Activated CD4-positive, alpha-beta T cell treated with anti-CD3 and anti-CD28 coated beads, Interleukin-2, amount 50 U/mL, for 4 hours (primary cell): ENCODE measurements at places on chromosomes 7 and 10.

- DNase-seq = peak; percentile 70
These were observed at the start of gene KCNIP2 for GRCh38 chr10:101843032-101844021. Gene KCNIP2, minus strand, starts transcription at chr10:101843800. Its CDS starts 232 bp downstream, at chr10:101843568.

DNA sequence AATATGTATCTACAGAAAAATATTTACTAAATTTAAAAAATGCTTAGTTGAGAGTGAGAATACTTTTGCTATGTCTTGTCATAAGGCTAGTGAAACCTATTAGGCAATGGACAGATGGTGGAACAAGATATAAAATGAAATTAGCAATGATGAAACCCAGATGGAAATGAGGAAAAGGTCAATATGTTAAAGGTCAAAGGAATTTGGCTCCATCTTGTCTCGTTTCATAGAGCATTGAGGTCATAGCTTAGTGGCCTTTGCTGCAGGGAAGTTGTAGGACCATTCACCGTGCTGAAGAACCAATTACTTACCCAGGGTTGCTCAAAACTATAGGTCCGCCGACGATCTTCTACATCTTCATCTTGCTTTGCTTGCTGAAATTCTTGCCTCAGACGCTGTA is 683.9 kb downstream of the PARD3 start:
- no peak for DNase-seq

GRCh38 chr7:17029150-17029549 is 147.4 kb upstream of the AGR3 start:
- no peak for DNase-seq

DNA sequence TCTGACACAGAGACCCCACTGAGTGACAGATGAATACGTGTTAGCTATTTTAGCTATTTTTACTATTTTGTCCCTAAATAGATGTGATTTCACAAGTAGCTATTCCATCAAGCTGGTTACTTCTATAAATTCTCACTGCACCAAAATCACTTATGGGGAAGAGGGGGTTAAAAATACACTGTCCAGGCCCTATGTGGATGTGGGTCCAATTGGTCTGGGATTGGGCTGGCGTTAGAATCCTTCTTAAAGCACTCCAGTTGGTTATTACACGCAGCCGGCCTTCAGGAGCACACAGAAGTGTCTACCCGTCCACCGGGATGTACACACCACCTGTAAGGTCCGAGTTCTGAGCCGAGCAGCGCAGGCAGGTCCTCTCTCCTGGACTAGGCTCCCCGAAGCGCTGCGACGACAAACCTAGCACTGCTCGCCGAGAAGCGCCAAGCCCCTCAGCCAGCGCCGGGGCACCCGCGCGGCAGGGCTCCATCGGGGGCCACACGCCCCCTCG is 222.3 kb upstream of the MKLN1 start:
- no peak for DNase-seq

GRCh38 chr10:11414314-11415038 is 197.0 kb downstream of the USP6NL start:
- no peak for DNase-seq

- no peak for DNase-seq
These were observed 34.2 kb downstream of the PDGFA start for GRCh38 chr7:485188-486081.

DNA sequence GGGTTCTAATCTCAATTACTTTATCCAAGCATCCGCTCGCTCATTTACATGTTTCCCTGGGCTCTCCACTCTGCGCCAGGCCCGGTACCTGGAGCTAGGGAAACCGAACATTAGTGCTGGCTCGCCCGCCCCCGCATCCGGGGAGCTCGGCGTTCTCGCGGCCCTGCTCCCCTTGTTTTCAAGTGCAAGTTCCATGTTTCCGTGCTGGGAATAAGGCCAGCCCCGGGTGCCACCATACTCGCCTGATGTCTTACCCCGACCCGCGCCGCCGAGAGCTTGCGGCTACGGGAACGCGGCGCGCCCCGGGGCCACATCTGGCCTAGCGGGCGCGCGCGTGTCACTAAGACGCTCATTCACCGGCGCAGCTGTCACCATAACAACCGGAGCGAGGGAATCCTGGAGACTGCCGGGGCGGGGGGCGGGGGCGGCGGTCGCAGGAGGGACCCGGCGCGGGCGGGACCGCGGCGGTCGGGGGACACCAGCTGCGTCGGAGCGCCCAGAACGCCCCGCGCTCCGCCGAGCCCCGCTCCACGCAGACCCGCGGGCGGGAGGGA is at the start of gene NEURL1:
TSS of gene NEURL1 (plus strand) at position 344 of the 554 bp plus-strand sequence. CDS start 683 bp downstream, outside the sequence.
- DNase-seq = peak; percentile 5

DNA sequence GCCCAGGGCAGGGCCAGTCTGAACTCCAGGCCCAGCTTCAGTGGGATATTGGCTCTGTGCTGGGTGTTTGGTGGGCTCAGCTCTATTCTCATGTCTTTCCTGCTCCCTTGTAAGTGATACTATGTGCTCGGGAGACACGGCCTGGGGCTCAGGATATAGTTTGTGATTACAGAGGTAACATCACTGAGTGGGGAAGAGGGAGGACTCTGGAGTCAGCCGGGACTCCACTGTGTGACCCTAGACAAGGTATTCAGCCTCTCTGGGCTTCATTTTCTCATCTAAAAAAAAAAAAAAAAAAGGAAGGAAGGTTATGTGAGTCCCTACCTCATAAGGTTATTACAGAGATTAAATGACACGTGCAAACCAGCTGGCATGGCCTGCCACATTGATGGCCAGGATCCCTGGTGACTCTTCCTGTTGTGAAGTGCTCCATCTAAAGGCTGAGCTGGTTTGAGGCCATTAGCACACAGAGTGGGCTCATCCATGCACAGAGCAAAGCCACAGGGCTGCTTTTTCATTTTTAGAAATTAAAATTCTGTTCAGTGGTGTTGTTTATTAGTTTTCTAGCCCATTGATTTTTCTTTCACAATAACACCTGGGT is 15.7 kb downstream of the SLC13A4 start:
- DNase-seq = no peak

DNA sequence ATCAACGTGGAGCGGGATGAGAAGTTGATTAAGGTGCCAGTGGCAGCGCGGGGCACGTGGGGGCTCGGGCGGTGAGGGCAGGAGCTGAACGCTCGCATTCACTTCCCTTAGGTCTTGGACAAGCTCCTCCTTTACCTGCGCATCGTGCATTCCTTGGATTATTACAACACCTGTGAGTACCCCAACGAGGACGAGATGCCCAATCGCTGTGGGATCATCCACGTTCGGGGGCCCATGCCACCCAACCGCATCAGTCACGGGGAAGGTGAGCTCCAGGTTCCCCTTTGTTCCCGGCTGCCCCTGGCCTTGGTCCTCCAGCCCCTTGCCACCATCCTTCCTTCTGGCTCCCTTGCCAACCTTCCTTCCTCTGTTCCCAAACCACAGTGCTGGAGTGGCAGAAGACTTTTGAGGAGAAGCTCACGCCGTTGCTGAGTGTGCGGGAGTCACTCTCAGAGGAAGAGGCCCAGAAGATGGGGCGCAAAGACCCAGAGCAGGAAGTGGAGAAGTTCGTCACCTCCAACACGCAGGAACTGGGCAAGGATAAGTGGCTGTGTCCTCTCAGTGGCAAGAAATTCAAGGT is 2.5 kb downstream of the UFSP1 start:
- no peak for DNase-seq

DNA sequence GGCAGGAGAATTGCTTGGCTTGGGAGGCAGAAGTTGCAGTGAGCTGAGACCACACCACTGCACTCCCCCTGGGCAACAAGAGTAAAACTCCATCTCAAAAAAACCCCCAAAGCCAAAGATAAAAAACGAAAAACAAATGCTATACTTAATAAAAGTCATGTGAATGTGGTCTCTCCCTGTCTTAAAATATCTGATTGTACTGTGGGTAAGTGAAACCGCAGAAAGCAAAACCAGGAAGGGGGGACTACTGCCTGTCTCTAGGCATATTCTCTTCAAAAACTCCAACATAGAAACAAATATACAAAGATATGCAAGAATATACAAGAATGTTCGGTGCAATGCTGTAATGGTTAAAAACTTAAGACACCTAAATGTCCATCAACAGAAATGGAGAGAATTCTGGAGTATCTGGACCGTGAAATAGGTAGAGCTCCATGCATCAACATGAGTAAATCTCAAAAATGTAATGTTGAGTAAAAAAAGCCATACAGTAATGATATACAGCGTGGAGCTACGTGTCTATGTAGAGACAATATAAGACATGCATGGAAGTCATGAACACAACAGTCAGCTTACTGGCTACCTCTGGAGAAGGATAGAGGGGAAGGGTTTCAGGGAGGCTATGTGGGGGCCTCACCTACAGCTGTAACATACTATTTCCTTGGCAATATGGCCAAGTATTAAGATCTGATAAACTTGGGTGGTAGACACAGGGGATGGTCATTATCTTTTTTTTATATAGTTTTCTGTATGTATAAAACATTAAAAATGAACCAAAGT is 2.1 kb downstream of the ZNF394 start:
- DNase-seq = no peak

GRCh38 chr10:112698133-112698817 is 251.3 kb downstream of the VTI1A start:
- no peak for DNase-seq

DNA sequence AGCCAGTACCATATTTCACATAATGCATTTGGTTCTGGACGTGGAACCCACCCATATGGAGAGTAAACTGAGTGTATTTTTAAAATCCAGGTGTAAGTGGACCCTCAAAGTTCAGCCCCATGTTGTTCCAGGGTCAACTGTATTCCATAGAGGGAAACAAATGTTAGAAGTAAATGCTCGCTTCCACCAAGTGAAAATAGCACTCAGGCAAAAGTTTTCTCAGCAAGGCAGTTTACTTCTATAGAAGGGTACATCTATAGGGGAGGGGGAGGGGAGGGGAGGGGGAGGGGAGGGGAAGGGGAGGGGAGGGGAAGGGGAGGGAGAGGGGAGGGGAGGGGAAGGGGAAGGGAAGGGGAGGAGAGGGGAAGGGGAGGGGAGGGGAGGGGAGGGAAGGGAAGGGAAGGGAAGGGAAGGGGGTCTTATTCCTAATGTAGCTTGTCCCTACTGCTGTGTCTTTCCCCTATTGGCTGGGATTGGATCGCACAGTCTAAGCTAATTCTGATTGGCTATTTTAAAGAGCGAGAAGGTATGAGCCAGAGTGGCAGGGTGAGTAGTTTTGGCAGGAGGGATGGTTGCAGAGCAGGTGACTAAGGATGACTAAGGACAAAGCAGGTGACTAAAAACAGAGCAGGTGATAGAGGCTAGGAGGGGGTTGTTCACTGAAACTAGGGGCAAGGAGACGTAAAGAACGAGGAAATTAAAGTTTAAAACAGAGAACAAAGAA is 29.1 kb downstream of the GARIN1A start:
- no peak for DNase-seq

DNA sequence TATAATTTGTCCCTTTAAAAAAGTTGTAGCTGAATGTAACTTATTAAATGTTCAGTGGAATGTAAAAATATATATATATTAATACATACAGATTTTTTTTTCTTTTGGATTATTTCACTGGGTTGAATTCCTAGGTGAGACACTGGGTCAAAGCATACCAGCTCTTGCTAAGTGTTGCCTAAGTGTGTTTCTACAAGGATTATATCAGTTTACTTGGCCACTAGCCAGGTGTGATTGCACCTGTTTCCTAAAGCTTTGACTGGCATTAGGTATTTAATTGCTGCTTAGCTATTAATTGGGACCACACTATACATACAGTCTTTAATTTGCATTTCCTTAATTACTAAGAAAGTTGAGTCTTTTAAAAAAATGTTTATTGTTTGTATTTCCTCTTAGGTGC is 5.5 kb upstream of the ELOVL3 start:
- no peak for DNase-seq

GRCh38 chr10:119367841-119368549 is 160.6 kb downstream of the GRK5 start:
- DNase-seq = no peak

DNA sequence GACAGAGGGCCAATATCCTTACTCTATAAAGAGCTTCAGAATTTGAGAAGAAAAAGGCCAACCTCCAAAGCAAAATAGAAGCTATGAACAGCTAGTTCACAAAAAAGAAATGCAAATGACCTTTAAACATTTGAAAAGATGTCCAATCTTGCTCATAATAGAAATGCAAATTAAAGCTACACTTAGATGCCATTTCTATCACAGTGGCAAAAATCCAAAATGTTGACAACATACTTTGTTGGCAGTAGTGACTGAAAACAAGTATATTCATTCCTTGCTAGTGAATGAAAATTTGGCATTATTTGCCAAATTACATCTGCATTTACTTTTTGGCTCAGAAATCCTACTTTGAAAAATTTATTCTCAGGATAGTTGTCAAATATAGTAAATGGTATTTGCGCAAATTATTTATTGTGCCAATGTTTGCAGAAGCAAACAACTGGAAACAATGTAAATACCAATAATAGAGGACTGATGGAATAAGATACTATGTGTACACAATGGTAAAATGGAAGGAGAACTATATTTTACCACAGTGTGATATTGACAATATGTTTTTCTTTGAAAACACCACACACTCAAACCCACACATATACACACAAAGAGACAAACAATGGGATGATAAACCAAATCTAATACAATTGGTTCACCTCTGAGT is 9.4 kb downstream of the TMEM106B start:
- no peak for DNase-seq

DNA sequence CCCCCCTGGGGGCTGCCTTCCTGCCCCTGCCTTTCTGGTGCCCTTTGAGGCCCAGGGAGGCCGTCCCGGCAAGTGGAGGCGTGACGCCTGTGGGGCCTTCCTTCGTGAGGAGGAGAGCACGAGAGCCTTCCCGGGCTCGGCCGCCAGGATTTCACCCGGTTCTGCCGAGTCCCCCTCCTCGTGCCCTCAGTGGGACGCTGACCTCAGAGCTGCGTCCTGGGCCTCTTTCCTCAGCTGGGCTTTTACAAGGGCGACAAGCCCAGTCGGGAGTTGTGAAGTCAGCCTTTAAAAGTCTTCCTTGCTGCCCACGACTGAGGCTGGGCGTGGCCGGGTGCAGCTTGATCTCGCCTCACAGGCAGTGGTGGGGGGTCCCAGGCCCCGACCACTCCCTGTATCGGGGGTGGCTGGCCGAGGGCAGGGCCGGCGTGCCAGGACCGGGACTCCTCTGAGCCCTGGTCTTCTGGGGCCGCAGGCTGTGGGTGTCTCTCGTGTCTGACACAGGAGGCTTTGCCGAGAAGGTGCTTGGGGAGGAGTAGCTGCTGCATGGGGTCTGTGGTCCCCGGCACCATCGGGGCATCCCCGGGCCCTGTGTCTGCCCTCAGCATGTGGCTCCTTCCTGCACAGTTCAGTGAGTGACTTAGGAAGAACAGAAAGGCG is 41.8 kb downstream of the FAM20C start:
- DNase-seq = no peak

- DNase-seq = no peak
These were observed 285.5 kb upstream of the IGFBP3 start for GRCh38 chr7:46206476-46207060.

- no peak for DNase-seq
These were observed 184.5 kb upstream of the NFE2L3 start for GRCh38 chr7:25967278-25968204.

DNA sequence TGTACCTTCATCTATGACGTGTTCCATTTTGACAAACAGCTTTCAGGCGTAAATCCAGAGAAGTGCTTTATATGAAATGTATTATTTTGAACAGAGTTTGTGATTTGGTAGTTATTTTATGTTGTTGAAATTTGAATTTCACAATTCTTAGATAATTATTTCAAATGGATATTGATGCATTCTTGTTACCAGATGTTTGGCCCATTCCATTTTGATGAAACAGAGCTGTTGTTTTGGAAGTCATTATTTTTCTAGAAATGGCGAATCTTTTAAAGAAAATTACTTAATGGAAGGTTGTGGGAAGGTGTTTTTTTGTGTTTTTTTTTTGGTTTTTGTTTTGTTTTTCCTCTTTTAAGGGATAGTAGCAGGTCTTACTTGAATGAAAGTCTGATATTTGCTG is 2.4 kb downstream of the OTUD1 start:
- DNase-seq = no peak
